ENCODE measurements at places on chromosomes 6 and 20.
A peak's percentile ranks its signal among the peaks of the same experiment; 100 is the strongest.

GRCh38 chr6:112485120-112485826 is 138.1 kb downstream of the RFPL4B start:
- DNase-seq, result no peak

DNA sequence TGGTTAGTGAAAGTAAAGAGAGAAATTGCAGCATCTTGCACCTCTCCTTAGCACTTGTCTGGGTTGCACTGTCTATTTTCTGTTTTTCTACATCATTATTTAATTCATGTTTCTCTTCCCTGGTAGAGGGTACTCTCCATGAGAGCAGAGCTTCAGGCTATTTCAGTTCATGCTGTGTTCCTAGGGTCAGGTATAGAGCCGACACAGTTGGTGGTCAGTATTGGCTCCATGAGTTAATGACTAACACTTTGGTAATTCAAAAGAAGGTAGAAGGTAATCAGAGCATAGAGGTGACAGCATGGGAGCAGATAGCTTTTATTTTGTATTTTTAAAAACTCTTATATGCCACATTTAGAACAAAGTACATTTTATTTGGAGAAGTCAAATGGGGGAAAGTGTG is 42.7 kb downstream of the RIMS1 start:
- DNase-seq, result no peak

GRCh38 chr6:90658497-90658896 is 71.6 kb upstream of the MAP3K7 start:
- DNase-seq, result no peak

DNA sequence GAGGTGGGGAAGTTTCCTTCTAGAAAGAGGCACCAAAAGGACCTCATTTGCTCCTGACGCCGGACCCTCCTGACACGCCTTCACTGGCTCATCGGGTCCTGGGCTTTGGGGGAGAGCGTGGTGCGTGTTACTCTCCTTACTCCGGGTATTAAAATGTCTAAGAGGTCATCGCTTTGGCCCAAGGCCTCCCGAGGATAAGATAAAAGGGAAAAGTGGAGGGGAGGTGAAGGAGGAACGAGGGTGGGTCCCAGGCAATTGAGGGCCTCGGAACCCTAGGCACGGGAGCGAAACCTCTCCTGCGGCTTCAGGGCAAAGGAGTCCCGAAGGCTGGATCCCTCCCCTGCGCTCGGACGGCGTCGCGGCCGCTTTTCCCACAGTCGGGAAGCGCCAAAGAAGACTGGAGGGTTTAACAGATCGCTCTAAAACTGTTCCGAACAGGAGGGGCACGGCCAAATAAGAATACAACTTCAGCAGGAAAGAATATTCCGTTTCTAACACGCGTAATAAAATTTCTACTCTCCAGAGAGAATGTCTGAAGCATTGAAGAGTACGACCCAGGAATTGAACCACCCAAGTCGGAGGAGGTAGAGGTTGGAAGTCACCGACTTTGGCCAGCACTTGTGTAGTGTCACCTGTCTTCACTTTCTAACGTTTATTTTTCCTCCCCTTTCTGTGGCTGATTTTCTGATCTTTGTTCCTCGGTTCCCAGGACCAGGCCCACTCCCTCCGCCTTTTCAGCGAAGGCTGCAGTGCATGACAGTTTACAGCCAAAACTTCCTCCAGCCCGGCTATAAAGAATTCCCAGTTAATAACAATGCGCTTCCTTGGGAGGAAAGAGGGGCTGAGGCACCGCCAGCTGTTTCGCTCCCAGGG is 2.1 kb upstream of the TBXT start:
- no peak for DNase-seq

DNA sequence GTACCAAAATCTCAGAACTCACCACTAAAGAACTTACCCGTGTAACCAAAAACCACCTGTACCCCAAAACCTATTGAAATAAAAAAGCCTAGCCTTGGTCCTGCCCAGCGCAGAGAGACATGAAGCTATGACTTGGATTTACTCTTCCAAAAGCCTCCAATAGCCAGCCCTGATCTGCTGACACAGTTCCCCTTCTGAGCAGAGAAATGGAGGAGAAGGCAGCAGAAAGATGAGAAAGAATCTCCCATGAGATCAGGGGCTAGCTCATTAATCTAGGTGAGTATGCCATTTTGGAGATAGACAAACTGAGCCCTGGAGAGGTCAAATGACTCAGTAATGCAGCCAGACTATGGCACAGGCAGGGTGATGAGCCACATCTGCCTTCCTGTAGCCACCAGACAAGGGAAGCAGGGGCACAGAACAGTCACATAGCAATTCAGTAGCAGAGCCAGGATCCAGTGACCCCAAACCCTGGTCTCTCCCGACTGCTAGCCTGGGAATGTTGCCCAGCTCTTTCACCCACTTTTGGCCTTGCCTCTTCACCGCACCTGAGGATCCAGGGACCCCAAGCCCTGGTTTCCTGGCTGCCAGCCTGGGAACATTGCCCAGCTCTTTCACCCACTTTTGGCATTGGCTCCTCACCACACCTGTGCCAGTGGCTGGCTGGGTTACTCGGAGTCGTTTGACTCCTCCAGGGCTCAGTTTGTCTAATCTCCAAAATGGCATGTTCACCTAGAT is 7.2 kb upstream of the SDCBP2 start:
- DNase-seq, result peak; percentile 23

DNA sequence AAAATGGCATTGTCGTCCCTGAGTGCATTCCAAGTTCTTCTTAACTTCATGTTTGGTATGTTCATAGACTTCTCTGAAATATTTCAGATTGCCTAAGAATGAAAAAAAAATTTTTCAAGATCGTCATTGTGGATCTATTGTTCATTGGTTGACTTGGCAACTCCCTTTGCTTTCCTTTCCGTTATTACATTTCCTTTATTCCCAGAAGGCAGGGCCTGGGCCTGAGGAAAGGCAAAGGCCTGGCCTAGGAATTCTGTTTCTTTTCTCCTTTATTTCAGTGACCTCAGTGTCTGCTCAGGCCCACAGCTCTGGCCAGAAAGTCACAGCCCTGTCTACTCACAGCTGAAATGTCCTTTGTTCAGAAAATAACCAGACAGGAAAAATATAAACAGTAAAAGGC is 401.6 kb upstream of the PLCB4 start:
- no peak for DNase-seq

GRCh38 chr6:150866991-150867501 is 1.5 kb downstream of the MTHFD1L start:
- no peak for DNase-seq

GRCh38 chr20:39619271-39619785 is 657.2 kb downstream of the DHX35 start:
- no peak for DNase-seq

GRCh38 chr20:23656372-23656771 is 18.6 kb upstream of the CST3 start:
- no peak for DNase-seq

GRCh38 chr6:131283466-131284175 is 148.4 kb downstream of the AKAP7 start:
- DNase-seq, result no peak

- no peak for DNase-seq
These were observed 287.1 kb upstream of the PRDM1 start for GRCh38 chr6:105799056-105799455.

- no peak for DNase-seq
These were observed 52.5 kb downstream of the FAXC start for GRCh38 chr6:99297006-99297405.

GRCh38 chr6:156699017-156699421 is 78.2 kb upstream of the ARID1B start:
- DNase-seq, result no peak
